ENCODE measurements at places on chromosomes 12 and 14. TPM values are rescaled to one million over a fixed set of nuclear protein-coding genes. Genes with fewer than 3 reads are reported as not detected.

Gene C14orf39
- total RNA-seq = not detected

Gene KCNH3
- total RNA-seq = 0.57 TPM

Gene FLRT2
- not detected for total RNA-seq

Gene THTPA
- total RNA-seq = 6.2 TPM

GRCh38 chr14:36423430-36423829 is 96.6 kb downstream of the NKX2-1 start:
- no peak for DNase-seq

DNA sequence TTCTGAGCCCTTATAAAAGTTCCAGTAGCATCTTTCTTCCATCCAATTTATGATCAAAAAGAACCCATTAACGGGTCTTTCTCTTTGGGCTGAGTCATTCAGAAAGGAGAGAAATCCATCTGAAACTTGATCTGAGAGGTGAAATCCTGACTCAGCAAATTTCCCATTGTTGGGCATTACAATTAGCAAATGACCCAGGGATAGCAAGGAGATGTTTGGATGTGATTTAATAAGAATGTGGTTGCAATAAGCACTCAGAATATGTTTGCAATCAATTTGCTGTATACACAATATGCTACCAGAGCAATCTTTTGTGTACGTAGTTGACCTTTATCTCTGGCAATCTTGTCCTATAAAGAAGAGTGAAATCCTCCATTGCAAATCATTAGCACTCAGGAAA is 122.7 kb downstream of the CCDC60 start:
- no peak for DNase-seq

DNA sequence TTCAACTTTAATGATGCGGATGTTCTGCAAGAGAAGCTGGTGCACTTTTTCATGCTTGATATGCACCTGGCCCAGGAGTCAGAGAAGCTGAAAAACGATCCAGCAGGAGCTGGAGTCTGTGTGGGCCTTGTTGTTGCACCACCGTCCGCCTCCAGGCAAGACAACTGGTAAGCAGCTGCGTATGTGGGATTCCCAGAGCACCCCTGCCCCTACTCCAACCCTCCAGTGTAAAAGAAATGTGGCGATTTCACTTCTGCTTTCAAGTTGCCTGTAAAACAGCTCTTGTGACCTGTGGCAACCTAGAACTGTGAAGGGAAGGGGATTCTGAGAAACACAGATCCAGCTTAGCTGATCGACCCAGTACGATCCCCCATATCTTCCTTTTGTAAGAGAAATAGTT is 154.1 kb upstream of the PELI2 start:
- DNase-seq = no peak

GRCh38 chr12:122527478-122527944 is 462 bp downstream of the KNTC1 start:
- DNase-seq = peak; percentile 61

DNA sequence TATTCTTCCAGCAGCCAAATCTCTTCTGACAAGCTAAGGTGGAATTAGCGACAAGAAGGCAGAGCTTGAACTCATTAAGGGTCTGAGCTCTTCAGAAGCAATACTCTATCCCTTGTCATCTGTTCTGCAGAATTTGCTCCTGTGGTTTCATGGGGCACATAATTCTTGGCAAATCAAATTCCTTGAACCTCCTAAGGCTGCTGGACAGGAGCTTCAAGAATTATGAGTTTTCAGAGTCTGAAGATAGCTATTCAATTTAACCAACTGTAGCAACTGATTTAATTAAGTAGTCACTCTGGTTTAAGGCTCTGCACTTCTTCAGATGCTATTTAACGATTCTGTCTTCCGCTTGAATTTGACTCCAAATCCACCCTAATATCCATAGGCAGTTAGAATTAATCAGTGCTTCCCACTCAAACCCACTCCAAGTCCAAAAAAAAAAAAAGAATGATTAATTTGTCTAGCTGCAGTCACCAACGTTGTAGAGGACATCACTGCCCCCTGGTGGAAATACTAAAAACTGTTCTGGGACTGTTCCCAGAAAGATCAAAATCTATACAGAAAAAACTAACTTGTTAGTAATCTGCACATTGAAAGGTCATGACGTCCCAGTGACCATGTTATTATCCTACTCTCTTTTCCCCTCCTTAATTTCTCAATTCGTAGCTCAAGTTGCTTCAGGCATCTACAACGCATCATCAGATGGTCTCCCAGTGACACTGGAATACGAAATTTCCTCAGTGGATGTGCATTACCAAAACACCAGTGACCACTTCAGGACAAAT is 169.9 kb downstream of the KIF21A start:
- peak; percentile 38 for DNase-seq

DNA sequence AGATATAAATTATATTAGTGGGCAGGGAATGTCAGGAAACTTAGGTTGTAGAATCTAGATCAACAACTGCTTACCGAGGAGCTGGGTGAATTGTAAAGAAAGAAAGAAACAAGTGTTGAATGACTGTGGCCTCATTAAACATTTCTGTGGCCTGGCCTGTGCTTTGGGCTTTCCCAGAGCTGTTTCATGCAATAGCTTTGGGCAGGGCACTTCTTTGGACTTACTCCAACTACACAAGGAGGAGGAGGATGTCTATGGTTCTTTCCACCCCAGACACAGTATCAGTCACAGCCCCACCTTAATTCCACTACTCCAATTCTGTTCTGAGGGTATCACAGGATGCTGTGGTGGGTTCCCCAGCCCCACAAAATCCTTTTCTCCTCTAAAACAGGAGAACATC is 38.0 kb downstream of the DPF3 start:
- DNase-seq = no peak

- no peak for DNase-seq
Measured at GRCh38 chr12:31594681-31595080, 3.7 kb upstream of the DENND5B start.

- no peak for DNase-seq
Measured at GRCh38 chr14:100601064-100601463, 13.8 kb upstream of the BEGAIN start.

DNA sequence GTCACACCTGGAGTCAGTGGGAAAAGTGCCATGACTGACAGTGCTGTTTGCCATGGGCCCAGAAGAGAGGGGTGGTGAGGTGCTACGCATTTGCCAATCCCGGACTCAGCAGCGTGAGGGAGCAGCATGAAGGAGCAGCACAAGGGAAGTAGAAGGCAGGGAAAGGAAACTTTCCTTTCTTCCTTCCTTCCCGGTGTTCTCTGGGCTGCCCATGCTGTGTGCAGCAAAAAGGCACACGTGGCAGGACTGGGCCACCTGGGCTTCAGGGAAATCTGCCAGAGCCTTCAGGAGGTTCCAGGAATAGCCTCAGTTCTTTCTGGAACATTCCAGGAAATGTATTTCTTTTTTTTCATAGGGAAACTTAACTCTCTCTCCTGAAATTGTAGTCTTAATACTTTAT is 23.0 kb downstream of the TRIM9 start:
- DNase-seq = no peak

DNA sequence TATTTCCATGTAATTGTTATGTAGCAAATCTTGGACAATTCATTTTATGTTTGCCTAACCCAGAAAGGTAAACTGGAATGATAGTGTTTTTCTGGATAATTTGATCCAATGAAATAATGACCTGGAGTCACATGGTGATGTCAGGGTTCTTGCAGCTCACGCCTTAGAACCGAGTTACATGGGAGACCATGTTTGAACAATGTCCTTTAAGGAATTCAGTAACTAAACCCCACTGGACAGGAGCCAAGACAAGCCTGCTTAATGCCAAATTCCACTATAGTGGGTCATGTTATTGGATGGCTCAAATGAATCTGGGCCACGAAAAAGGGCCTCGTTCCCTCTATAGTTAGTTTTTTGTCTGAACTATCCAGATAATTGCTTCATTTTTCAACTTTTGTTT is 255.8 kb upstream of the HMGA2 start:
- no peak for DNase-seq

- DNase-seq = peak; percentile 3
Measured at GRCh38 chr14:105879503-105879866, 353.1 kb downstream of the TMEM121 start.

Data from activated naive CD4-positive, alpha-beta T cell treated with anti-CD3 and anti-CD28 coated beads for 36 hours (primary cell).